Uterine smooth muscle cell (primary cell): ENCODE measurements at places on chromosomes 4 and X. TPM values are rescaled to one million over a fixed set of nuclear protein-coding genes. Genes with fewer than 3 reads are reported as not detected.

PARM1 gene
- 0.50 and 0.66 TPM in 2 replicates for total RNA-seq

PPP4R3C gene
- not detected in 2 replicates for total RNA-seq

DMRTC1 gene
- total RNA-seq = not detected in 2 replicates

SERPINA7 gene
- total RNA-seq = not detected in 2 replicates

SSX2B gene
- total RNA-seq = not detected in 2 replicates

CD38 gene
- not detected in 2 replicates for total RNA-seq

GRK4 gene
- total RNA-seq = 4.1 and 4.2 TPM in 2 replicates

PTPN13 gene
- total RNA-seq = 69.2 and 91.1 TPM in 2 replicates

ADH7 gene
- not detected in 2 replicates for total RNA-seq

SASH3 gene
- not detected in 2 replicates for total RNA-seq

PLS3 gene
- 406 and 518 TPM in 2 replicates for total RNA-seq

TRO gene
- 6.8 and 20.1 TPM in 2 replicates for total RNA-seq

PDLIM5 gene
- 103 and 157 TPM in 2 replicates for total RNA-seq

PDGFRA gene
- 152 and 220 TPM in 2 replicates for total RNA-seq

DCAF16 gene
- 20.4 and 22.5 TPM in 2 replicates for total RNA-seq

ASB11 gene
- not detected in 2 replicates for total RNA-seq
